Right renal cortex interstitium (tissue), 3 donors: ENCODE measurements at places on chromosomes 16 and 17. TPM values are rescaled to one million over a fixed set of nuclear protein-coding genes. Genes with fewer than 3 reads are reported as not detected.

The EIF3CL gene
- polyA plus RNA-seq = 93.1 TPM

The CDRT15 gene
- polyA plus RNA-seq = 0.44 TPM

The IGFALS gene
- polyA plus RNA-seq = 1.3 TPM

The CACNG4 gene
- polyA plus RNA-seq = 3.8 TPM

The ABCC11 gene
- 0.80 TPM for polyA plus RNA-seq

The HSD17B1 gene
- 3.6 TPM for polyA plus RNA-seq

The CFAP97D1 gene
- polyA plus RNA-seq = 0.19 TPM

The NPIPA8 gene
- polyA plus RNA-seq = 104 TPM

The HNF1B gene
- polyA plus RNA-seq = 112 TPM

The SLC2A4 gene
- polyA plus RNA-seq = 2.2 TPM

The AOC3 gene
- polyA plus RNA-seq = 4.8 TPM

The WNT9B gene
- polyA plus RNA-seq = 9.4 TPM

The CES2 gene
- polyA plus RNA-seq = 39.6 TPM

The NATD1 gene
- polyA plus RNA-seq = 11.3 TPM

The HBQ1 gene
- 0.67 TPM for polyA plus RNA-seq

DNA sequence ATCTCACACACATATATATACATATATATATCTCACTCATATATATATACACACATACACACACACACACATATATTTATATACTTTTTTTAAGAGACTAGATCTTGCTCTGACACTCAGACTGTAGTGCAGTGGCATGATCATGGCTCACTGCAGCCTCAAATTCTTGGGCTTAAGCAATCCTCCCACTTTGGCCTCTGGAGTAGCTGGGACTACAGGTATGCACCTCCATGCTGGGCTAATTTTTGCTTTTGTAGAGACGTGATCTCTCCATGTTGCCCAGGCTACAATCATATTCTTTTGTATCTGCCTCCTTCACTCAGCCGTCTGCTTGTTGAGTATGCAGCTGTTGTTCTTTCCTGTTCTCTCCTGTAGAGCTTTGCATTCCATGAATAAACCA is 60.6 kb downstream of the HS3ST3B1 start:
- DNase-seq = no peak

GRCh38 chr17:21679256-21680146 is 12.8 kb upstream of the KCNJ18 start:
- DNase-seq = no peak

- DNase-seq = no peak
These were observed 33.6 kb upstream of the TOB1 start for GRCh38 chr17:50899559-50900319.

GRCh38 chr17:79223953-79224352 is 149.3 kb downstream of the ENGASE start:
- DNase-seq = no peak

- DNase-seq = no peak
These were observed 998 bp upstream of the TMEM11 start for GRCh38 chr17:21214777-21215541.

- DNase-seq = no peak
These were observed 38.9 kb upstream of the CMIP start for GRCh38 chr16:81405702-81406113.

GRCh38 chr17:68205808-68206720 is 41.8 kb upstream of the AMZ2 start:
- no peak for DNase-seq

- DNase-seq = no peak
These were observed 20.7 kb upstream of the NAGS start for GRCh38 chr17:43983515-43984411.

- no peak for DNase-seq
These were observed 26.7 kb downstream of the SDK2 start for GRCh38 chr17:73617501-73617900.

DNA sequence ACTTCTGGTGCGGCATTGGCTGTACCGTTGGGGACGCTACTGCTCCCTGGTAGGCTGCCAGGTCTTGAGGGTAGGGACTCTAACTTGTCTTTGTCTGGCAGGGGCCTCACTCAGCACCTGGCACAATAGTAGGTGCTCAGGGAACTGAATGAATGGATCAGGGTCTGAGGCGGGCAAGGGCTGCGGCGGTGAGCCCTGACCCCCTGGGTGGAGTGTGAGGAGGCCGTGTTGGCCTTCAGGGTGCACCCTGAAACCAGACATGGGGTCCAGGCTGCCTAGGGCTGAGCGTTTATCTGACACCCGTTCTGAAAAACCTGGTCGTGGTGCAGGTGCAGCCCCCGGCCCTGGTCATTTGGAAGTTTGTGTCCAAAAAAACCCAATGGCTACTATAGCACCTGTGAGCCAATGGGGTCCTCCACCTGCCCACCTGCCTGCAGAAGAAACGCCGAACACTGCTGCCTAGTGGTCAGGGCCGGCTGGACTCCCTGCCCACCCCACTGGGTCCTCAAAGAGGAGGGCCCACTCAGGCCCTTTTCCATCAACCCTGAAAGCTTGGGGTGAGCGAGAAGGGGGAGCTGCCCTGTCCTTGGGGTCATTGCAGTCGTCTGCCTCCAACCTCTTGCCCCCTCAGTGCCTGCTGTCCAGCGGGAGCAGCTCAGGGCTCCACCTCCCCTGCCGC is 4.9 kb upstream of the ATP6V0C start:
- DNase-seq = no peak

- DNase-seq = no peak
These were observed 5.4 kb upstream of the MMD start for GRCh38 chr17:55426851-55427586.

GRCh38 chr17:10195090-10195805 is 3.2 kb downstream of the GAS7 start:
- DNase-seq = no peak

DNA sequence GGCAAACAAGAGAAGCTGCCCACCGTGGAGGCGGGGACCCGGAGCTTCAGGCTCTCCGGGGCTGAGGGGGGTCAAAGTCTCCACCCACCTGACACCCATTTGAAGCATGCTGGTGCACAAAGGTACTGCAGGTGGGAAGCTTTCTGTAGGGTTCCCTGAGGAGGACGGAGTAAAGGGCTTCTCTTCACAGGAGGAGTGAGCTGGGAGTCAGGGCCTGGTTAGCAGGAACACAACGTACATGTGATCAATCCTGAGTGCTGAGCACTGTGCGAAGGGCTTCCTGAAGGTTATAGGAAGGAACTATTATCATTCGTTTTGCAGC is 252.9 kb upstream of the RPL38 start:
- DNase-seq = no peak

DNA sequence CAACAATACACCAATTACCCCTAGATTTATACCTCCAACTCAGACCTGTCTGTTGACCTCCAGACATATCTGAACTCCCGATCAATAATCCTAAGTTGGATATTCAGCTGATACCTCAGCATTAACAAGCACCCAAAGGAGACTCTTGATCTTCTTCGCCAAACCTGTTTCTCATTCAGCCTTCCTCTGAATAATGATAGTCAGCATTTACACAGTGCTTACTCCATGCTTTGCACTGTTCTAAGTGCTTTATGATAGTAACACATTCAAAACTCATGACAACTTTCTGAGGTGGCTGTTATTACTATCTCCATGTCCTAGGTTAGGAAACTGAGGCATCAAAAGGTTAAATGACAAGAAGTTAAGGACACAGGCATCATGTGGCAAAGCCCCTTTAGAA is 104.2 kb upstream of the SIAH1 start:
- no peak for DNase-seq

GRCh38 chr16:69711115-69711740 is 15.1 kb downstream of the NQO1 start:
- no peak for DNase-seq

- no peak for DNase-seq
These were observed 16.7 kb upstream of the C16orf78 start for GRCh38 chr16:49356728-49357488.

- no peak for DNase-seq
These were observed 44.8 kb downstream of the BEAN1 start for GRCh38 chr16:66471716-66472393.

GRCh38 chr17:67830440-67830839 is 5.1 kb downstream of the BPTF start:
- no peak for DNase-seq

DNA sequence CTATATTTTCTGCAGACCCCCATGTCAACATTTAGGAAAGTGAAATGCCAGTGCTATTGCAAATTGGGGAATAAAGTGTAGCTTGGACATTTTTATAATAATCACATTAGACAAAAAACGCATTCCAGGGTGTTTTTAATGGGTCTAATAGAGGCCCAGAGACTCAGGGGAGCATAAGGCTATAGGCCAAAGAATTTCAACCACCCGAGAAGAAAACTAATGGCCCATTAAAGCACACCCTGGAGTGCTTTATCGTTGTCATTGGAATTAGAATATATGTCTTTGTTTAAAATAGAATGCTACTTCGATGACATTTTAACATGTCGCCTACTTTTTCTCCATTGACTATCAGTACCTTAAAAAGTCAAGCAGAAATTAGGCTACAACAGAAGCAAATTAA is 414.1 kb upstream of the CDH8 start:
- no peak for DNase-seq

- no peak for DNase-seq
These were observed 193.8 kb upstream of the DYNLRB2 start for GRCh38 chr16:80347002-80347401.

DNA sequence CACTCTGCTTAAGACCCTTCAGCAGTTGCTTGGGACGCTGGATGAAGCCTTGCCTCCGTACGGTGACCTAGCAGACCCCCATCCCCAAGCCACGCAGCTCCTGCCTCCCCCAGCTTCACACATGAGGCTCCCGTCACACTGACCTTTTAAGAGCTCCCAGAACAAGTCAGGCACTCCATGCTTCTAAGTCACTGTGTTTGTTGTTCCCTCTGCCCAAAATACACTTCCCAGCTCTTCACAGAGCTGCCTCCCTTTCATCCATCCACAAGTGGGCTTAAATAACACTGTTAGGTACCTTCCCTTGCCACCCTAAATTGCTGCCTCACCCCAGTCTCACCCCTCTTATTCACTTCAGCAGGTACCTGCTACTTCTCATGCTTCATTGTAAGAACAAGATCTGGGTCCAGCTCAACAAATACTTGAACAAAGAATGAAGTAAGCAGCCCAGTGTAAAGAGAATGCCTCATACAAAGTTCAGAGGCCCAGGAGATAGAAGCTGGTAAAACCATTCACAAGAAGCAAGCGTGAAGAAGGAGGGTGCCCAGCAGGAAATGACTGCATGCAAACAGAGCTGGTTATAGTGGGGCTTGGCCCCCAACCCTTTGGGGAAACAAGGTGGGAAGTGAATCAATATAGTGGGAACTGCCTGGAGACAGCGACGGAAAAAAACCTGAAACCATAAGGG is 5.8 kb downstream of the ZC3H7A start:
- no peak for DNase-seq
